ENCODE measurements at places on chromosomes 13 and 19. TPM values are rescaled to one million over a fixed set of nuclear protein-coding genes. Genes with fewer than 3 reads are reported as not detected.

GRCh38 chr19:46303691-46304397, 7.0 kb downstream of the HIF3A start:
- DNase-seq = no peak

Gene PRR36
- total RNA-seq = not detected

- DNase-seq = no peak
These were observed 34.4 kb downstream of the NLRP4 start for GRCh38 chr19:55870736-55871135.

DNA sequence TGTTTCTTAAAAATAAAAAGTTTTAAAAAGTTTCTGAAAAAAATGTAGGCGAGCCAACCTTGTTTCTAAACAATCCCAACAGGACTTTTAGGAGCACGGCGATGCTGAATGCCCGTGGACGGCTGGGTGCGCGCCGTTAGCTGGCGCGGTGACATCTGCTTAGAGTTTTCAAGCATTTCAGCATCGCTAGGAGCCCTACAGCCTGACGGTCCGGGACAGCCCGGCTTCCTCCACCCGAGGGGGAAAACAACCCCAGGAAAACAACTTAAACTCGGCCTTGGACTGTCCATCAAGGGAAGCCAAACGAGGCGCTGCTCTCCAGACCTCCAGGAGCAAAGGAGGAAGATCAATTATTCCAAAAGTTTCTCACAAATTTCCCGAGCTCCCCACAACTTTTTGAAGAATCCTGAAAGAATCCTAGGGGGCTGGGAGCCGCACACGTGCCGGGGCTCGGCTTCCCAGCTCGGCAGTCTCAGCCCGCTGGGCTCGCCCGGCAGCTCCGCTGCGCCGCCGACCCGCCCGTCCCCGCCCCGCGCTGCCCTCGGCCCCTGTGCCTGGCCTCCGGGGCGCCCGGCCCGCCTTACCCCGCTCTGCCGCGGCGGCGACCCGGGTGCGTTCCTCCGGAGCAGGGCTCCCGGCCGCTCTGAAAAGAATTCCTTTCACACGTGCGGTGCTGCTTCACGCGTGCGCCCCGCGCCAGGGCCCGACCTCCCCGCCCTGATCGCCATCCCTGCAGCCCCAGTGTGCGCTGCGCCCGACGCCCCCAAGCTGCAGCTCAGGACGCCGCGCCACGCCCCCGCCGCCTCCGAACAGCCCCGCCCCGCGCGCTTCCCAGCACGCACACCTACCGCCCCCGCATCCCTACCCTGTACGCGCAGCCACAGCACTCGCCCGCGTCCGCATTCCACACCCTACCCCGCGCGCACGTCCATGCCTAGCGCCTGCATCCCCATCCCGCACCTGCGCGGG, at the start of gene GJA3:
Gene GJA3, minus strand, starts transcription at position 747 of the 969 bp plus-strand sequence. CDS start 17,764 bp downstream, outside the sequence.
- DNase-seq = peak; percentile 54

Gene ADGRE3
- total RNA-seq = not detected

Gene FUT2
- not detected for total RNA-seq

- peak; percentile 78 for DNase-seq
These were observed at the start of gene ZNF135 for GRCh38 chr19:58059003-58059670. ZNF135 (plus strand) TSS chr19:58059282; CDS start chr19:58060003, 721 bp downstream.

Gene ZNF414
- 32.8 TPM for total RNA-seq

GRCh38 chr19:18475762-18476331, 37.9 kb upstream of the ISYNA1 start:
- no peak for DNase-seq

- no peak for DNase-seq
These were observed 145.6 kb upstream of the KLHL1 start for GRCh38 chr13:70253834-70254233.

DNA sequence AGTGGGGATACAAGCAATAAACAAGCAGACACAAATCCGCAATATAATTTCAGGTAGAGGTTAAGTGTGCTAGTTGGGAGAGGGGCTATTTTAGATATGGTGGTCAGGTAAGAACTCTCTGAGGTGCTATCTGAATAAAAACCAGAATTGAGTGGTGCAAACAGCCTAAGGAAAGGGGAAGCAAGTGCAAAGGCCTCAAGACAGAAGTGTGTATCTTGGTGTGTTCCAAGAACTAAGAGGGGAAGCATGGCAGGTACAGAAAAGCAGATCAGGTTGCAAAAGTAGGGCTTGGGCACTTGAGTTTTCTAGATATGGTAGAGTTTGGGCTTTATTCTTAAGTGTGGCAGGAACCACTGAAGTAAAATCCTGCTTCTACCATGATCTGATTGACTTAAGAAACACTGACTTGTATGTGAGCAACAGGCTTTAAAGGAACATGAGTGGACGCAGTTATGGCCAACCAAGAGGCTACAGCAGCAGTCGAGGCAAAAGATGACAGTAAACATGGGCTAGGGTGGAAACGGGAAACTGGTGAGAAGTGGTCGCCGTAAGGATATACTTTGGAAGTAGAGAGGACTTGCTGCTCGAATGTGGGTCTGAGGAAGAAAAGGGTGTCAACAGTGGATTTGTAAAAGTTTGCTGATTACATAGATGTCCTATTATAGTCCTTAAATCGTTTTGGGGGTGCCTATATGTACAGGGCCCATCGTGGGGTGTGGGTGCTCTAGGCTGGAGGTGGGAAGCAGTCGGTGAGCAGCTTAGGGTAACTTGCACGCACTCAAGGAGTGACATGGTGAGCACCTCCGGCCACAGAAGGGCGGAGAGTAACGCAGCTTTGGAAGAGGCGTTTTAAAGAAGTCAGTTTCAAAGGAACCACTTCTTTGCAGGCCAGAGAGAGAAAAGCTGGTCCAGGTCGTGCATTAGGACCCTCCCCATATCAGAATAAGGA, 677 bp downstream of the TGDS start:
- peak; percentile 15 for DNase-seq

DNA sequence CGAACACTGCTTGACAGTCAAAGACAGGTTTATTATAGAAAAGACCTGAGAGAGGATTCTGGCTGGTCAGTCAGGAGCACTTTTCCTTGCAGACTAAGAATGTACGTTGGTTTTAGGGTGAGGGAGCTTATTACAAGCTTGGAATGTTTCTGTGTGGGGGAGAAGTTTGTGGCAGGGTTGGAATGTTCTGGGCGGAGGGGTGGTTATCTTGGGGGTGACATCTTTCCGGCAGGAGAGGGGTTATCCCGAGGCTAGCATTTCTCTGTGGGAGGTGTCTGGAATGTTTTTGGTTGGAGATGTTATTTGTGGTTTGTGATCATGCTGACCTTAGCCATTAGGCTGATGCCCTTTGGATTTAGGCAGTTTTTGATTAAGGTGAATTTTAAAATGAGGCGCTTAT, 61.8 kb downstream of the ZNF136 start:
- no peak for DNase-seq

Gene TEKTIP1
- total RNA-seq = 8.1 TPM

DNA sequence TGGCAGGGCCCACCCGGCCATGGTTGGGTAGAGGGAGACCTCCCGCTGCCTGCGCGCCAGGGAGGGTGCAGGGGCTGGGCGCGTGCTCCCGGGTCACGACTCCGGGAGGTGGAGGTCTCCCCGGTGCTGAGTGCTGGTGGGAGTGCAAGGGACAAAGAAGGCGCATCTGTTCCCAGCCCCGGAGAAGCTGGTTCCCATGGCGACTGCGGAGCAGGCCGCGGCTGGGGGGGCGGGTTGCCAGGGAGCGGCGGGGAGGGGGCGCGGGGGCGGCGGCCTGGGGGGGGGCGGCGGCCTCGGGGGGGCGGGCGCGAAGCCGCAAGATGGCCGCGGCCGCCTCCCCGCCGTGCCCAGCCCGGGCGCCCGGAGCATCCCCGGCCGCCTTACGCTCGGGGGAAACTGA, 1.2 kb downstream of the CBARP start:
- DNase-seq = no peak

Gene LRRC8E
- total RNA-seq = not detected

DNA sequence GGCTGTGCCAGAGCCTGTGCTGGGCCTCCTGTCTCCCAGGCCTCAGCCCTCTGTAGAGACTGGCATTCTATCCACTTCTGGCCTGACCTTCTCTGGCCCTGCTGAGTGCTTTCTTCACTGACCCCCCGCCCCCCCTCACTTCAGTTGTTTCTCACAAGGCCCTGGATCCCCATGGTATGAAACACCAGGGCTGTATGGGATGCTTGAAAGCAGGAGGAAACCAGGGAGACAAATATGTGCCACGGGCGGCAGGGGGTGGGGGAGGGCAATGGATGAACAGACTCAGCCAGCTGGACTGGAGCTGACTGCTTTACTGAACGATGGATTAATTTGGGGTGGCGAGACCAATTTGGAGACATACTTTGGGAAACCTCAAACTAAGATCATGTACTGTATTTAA, 14.0 kb downstream of the IRGC start:
- no peak for DNase-seq

GRCh38 chr13:42575938-42576337, 2.0 kb downstream of the TNFSF11 start:
- DNase-seq = no peak

DNA sequence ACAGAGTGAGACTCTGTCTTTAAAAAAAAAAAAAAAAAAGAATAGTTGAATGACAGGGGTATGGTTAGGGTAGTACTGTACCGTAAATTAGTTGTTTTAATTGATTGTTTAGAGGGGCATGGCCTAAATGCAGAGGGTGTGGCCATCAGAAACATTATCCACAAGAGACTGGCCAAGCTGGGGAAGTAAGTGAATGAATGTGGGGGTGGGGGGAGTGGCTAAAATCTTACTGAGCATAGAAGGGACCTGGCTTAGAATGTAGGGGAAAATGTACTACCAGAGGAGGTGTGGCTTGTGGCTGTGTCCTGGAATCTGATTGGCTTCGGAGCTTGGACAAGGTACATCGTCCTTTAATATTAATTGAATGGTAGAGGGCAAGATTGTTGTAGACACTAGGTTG, 3.8 kb downstream of the BCL2L12 start:
- no peak for DNase-seq

DNA sequence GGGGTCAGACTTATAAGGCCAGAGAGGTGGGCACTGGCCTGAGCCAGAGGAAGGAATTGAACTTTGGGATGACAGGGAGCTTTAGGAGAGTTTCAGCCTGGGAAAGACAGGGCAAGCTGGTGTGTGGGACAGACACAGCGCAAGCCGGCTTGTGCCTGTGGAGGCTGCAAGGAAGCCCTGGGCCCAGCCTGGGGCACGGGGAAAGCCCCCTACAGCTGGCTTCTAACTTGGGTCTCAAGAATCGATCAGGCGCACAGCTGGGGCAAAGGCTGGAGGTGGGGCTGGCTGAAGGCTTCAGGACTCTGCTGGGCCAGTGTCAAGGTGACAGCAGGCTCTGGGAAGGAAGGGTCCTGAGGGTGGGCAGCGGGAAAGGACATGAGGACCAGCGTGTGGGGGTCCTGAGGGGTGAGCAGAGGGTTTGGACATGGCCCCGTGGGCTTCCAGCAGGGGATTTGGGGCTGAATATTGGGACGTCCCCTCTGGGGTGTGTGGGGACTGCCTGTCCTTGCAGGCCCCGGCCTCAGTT, 3.0 kb downstream of the PTOV1 start:
- no peak for DNase-seq

- no peak for DNase-seq
These were observed 19.6 kb downstream of the SULT2B1 start for GRCh38 chr19:48571378-48572162.

- no peak for DNase-seq
These were observed 55.0 kb downstream of the ZIC5 start for GRCh38 chr13:99916366-99917103.

GRCh38 chr19:1239796-1240737, 1.5 kb upstream of the ATP5F1D start:
- DNase-seq = peak; percentile 93

- no peak for DNase-seq
These were observed 16.3 kb downstream of the POP4 start for GRCh38 chr19:29622166-29623070.

DNA sequence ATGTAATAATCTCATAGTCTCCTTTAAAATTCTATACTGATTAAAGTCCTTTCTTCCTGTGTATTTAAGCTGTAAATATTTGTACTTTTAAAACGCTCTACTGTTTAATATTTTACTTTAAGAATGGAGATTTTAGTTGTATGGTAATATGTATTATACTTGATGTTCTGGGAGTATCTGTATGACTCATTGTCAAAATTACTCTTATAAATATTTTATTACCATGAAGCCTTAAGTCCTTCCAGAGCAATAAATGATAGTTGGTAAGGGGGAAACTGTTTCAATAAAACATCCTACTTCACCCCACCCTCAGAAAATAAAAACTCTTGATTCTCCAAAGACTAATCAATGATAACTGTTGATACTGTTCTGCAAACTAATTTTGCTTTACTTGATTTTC, 6.4 kb downstream of the PCDH9 start:
- DNase-seq = no peak

Gene NTF4
- not detected for total RNA-seq

Gene OR7C1
- not detected for total RNA-seq

- no peak for DNase-seq
These were observed 229.3 kb downstream of the MYO16 start for GRCh38 chr13:108858676-108859075.

DNA sequence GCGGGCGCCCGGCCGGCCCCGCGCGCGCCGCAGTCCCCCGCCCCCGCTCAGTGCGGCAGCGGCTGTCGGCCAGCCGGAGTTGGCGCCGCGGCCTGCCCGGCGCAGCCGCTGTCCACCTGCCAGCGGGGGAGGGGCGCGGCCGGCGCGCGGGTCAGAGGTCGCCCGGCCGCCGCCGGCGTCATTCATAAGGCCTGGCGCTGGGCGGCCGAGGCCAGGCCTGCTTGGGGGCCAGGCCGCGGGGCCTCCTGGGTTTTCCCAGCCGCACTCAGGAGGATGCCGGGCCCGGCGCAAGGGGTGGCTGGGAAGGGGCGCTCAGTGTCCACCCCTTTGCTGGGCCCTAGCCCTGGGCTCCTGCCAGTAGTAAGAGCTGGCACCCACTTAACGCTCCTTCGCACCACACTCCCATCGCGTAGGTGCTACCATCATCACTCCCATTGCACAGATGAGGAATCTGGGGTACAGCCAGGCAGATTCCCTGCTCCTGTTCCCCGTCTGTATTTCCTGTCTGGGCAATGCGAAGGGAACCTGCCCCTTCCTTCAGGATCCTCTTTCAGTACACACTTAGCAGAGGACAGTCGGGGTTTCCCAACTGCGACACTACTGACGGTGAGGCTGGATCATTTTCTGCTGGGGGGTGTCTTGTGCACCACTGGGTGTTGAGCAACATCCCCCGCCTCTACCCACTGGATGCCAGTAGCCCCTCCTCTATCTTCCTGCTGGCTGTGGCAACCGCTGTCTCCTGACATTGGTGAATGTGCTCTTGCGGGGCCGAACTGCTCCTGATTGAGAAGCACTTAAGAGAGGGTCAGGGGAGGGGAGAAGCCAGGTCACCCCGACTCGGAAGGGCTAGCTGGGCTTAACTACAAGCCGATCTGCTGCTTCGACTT, 846 bp upstream of the PRKACA start:
- peak; percentile 25 for DNase-seq

Gene F10
- total RNA-seq = not detected

Gene ZNF85
- 15.0 TPM for total RNA-seq

Gene CERS1
- not detected for total RNA-seq

DNA sequence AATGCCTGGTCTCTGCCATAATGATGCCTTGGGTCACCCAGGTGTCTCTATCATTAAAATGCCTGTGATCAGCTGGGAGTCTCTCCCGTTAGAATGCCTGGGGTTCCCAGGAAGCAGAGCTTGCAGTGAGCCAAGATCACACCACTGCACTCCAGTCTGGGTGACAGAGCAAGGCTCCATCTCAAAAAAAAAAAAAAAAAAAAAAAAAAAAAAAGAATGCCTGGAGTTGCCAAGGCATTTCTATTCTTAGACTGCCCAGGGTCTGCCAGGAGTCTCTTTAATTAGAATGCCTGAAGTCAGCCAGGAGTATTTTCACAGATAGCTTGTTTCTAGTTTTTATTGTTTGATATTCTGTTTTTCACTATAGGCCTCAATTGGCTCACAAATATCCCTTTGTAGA, 1552.5 kb downstream of the UQCRFS1 start:
- no peak for DNase-seq

Gene EHD2
- total RNA-seq = not detected

Gene DPF1
- not detected for total RNA-seq

Data from activated B cell treated with CpG ODN at 0.5 μM for 24 hours (primary cell).